ENCODE measurements at places on chromosomes 4 and X.

DNA sequence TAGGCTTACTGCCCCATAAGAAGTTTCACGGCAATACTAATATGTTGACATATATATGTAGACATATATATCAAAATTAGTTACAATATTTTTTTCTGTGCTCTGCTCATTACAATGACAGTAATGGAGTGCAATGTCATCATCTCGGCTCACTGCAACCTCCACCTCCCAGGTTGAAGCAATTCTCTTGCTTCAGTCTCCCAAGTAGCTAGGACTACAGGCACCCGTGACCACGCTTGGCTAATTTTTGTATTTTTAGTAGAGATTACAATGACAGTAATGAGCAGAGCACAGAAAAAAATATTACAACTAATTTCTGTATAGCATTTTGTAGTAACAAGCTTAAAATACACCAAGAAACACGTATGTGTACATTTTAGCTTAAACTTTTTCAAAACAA is 7.6 kb downstream of the EIF4E start:
- DNase-seq, result no peak

DNA sequence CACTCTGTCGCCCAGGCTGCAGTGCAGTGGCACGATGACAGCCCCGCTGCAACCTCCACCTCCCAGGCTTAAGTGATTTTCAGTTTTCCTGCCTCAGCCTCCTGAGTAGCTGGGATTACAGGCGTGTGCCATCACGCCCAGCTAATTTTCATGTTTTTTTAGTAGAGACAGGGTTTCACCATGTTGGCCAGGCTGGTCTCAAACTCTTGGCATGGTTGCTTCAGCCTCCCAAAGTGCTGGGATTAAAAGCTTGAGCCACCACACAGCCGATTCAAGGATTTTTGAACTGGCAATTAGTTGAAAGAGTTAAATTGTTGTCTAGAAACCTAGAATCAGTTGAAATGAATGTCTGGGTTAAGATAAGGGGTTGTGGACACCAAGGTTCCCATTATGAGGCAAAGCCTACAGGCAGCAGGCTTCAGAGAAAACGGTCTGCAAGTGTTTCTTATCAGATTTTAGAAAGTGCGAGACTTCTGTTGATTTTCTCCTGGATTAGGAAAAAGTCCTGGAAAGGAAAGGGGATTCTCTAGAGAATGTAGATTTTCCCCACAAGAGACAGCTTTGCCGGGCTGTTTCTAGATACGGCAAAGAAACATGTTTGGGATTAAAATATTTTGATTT is 8.3 kb upstream of the CCNI start:
- no peak for DNase-seq

DNA sequence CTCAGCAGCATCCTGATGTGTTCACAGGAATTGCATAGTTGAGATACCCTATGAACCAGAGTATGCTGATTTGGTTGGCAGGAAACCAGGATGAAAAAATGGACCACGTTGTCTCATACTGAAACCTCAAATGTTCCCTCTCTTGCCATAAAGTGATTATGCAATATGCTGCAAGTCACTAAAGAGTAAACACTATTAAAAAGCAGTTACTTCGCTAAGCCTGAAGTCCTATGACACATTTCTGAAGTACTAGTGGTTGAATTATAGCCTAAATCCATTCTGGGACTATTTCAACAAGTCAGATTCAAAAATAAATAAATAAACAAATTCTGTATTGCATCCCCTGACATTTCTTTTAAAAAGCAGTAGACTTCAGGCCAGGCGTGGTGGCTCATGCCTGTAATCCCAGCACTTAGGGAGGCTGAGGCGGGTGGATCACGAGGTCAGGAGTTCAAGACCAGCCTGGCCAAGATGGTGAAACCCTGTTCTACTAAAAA is 106.0 kb upstream of the NAP1L5 start:
- DNase-seq, result no peak

DNA sequence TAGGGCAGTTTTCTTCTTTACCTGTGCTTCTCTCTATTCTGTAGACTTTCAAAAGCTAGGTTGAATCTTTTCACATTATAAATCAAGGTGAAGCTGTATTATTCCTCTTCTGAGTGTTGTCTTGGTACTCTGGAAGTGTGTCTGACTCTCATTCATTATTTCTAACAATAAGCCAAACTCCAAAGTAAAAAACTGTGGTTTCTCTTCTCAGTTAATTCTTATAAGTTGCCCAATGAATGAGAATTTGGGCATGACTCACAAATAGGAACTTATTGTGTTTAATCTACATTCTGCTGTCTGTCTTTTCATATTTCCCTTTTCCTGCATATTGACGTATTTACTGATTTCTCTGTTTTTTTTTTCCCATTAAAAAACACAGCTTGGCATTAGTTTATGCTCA is 714.5 kb downstream of the CCSER1 start:
- no peak for DNase-seq

DNA sequence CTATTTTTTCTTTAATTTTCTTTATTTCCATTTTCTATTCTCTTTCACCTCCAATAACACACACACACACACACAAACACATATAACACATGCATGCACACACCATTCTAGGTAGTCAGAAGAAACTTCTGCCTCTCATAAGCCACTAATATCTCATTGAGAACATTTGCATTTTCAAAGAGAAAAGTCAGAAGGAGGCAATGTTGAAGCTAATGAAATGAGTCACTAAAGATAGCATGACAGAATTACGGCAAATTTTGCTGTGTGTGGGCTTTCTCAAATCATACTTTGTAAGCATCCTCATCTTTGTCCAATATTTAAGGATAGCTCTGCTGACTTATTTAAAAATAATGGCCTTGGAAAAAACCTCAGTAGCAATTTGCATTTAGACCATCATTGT is 291.3 kb downstream of the GUCY2F start:
- DNase-seq, result no peak

GRCh38 chrX:129123795-129124194 is 399.5 kb downstream of the SMARCA1 start:
- DNase-seq, result no peak

DNA sequence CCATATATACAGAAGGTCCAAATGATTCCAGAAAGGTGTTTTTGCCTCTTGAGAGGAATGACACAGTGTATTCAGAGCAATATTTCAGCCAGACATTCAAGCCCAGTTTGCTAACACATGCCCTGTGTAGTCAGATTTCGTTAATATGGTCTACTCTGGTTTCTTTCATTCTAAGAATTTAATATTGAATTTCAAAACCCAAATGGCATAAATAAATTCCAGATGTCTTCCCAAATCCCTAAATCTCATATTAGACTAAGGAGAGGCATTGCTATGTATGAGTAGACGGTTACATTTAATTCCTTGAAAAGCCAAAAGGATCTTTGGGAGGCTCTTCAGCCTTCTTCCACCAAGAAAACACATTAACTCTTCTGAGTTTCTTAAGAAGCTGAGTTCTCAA is 66.3 kb upstream of the C1QTNF7 start:
- no peak for DNase-seq

DNA sequence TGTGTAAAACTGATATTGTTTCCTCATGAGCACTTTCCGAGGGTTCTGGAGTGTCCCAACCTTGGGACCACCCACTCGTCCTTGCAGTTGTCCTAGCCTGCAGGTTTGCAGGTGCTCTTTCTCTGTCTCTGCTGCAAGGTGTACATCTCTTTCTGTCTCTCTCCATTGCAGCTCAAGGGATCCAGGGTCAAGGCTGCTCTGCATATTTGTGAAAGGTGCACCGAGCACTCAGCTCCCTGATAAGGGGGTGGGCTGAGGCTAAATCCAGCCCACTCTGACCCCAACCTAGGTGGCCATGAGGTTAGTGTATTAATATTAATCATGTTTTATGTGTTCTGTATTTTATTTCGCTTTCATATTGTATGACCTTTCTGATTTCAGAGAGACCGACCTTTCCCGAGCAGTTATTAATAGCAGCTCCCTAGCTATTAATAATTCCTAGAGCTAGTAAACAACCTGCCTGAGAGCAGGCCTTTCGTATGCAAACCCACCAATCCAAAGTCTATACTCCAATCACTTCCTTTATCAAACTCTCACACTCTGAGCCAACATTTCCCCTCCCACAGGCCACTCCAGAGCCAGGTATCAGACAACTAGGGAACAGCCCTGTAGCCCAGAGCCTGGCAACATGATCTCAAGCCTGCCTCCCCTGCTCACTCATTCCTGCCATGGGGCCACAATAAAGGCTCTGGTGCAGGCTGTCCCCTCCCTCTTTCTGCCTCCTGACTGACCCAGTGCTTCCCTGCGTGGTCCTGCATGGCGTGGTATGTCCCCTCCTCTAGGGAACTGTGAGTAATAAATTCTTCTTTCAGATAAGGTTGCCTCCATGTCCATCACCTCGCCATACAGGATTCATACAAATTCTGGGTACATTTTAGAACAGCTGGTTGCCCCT is 73.9 kb downstream of the SLC2A9 start:
- no peak for DNase-seq

DNA sequence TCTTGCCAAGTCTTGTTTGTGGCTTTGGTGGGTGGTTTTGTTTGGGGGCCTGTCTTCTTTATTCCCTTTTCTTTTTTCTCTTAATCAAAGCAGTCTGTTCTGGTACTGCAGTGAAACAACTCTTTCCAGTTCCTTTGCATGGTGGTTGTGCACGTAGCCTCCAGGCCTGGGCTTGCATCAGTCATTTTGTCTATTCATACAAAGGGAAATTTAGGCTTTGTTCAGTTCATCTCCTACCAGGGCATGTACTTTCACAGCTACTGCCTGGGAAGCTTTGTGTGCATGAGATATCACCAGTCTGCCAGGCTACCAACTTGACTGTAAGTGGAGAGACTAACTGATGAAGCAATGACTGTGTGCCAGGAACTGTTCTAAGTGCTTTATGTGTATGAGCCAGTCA is 8.5 kb downstream of the TRIM2 start:
- no peak for DNase-seq

- no peak for DNase-seq
Observed at GRCh38 chr4:184287697-184288255, 70.1 kb upstream of the ENPP6 start.

- DNase-seq, result no peak
Observed at GRCh38 chrX:150372280-150372679, 9.2 kb downstream of the MAMLD1 start.

DNA sequence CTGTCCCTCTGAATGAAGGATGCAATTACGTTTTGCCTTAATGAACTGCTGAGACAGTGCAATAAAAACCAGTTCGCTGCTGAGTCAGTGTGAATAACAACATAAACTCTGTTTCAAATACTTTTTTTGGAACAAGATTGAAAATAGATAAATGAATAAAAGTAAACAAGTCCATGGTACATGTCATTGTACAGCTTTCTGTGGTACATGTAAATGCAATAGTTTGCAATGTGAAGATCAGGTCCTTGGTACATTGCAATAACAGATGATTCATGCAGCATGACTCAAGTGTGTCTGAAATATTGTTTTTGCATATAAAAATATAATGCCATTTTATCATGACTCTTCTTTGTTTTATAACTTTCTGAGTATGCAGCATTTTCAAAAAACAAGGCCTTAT is 193.4 kb upstream of the PACRGL start:
- no peak for DNase-seq

GRCh38 chr4:147482281-147482680 is 1.4 kb downstream of the EDNRA start:
- no peak for DNase-seq

DNA sequence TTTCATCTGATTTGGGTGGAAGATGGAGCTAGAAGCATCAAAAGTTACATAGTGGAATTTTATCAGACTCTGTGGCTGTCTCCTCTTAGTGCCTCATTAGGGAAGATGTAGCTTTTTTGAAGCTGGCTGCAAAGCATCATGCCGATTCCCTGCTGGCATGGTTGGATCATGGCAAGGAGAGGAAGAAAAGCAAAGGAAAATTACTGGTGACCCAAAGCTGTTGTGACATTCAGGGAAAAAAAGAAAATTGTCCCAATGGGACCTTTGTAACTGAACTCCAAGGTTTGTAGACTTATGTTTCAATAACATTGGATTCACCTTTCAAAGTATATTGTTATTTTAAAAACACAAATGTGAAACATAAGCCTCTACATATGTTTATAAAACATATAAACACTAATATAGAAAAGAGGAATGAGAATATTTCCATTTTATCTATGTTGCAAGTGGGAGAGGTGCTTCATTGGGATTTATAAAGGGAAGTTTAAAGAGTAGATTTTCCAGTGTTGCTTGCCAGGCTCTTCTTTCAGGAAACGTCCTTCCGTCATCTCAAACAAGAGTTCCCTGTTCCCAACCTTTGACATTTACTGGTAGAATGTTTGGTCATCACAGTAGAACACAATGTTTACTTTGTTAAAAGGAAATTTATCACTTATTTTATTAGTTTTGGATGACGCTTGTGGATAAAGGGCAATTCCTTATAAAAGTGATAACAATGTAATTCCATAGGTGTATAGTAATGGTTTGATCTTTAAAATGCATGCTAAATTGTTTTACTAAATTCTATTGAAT is 190.1 kb upstream of the GPRIN3 start:
- DNase-seq, result no peak

DNA sequence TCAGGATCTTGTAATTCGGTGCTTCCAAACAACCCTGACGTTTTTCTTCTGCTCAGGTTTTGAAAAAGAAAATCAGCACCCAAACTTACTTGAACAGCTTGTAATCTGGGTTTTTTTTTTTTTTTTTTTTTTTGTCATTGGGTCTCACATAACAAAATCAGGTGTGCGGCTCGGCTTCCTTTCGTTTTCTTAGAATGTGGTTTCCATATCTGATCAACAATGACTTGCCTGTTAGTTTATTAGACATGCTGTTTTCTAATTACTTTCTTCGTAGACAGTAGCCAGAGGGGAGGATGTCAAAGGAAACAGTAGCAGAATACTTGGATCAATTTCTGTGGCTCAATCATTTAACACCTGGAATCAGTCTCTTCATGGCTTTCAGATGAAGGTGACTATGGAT is 890 bp upstream of the FREM3 start:
- DNase-seq, result peak; percentile 22

DNA sequence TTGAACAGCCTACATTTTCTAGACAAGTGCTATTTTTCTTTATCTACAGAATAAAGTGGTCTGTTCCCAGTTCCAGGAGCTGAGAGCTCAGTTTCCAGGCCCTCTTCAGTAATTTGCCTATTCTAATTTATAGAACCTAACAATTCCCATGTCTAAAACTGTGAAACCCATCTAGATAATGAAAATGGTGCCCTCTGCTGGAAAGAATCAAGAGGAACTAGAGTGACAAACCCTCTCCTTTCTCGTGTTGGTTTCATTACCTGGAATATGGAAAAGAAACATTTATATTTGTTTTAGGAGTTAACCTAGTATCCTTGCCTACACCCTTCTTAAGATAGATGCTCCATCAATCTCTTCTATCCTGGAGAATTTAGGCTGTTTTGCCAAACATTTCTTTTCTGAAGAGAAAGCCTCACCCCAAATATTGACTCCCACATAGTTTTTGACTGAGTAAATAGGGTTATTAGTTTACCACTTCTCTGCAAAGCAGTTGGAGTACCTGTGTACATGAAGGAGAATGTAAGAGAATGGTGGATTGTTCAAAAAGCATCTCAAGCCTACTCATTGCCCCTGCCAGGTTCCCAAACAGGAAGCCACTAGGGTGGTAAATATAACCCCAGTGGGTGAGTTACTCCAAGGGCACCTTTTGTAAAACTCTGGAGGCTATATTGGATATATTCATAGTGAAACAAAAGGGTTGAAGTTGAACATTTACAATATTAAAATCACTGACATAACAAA is 121.6 kb downstream of the RASL11B start:
- DNase-seq, result no peak

- no peak for DNase-seq
Observed at GRCh38 chr4:183755596-183755995, 96.5 kb downstream of the TRAPPC11 start.
